ENCODE measurements at places on chromosomes 5 and 9.

DNA sequence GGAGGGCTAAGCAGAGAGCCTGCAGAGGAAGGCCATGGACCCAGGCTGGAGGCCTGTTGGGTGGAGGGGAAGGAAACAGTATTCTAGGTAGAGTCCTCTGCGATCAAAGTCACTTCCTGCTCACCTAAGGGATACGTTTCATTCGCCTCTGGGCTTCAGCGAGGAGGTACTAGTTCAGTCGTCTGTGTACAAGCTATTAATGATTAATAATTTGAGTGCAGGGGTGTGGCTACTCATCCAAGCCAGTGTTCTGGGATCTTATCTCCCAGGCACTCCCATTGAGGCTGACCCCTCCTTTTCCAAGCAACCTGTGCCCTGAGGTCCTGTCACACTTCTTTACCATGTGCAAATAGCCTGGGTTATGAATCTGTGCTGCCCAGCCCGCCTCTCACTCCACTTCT lies 25.2 kb downstream of the RALGPS1 start:
- DNase-seq = no peak

DNA sequence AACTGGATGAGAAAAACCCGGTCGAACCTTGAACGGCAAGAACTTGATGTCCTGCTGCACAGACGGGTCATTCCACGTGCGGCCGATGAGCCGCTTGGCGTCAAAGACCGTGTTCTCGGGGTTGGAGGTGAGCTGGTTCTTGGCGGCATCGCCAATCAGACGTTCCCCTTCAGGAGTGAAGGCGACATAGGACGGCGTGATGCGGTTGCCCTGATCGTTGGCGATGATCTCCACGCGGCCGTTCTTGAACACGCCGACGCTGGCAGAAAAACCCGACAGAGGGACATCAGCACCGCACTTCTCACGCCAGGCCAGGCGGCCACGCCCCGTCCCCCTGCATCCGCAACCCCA lies 519 bp downstream of the HSPA5 start:
- no peak for DNase-seq

- no peak for DNase-seq
Observed at GRCh38 chr5:51201024-51201423, 182.2 kb upstream of the ISL1 start.

- DNase-seq = peak; percentile 58
Observed at GRCh38 chr5:179137016-179137642, 77.0 kb downstream of the ZNF354C start.

DNA sequence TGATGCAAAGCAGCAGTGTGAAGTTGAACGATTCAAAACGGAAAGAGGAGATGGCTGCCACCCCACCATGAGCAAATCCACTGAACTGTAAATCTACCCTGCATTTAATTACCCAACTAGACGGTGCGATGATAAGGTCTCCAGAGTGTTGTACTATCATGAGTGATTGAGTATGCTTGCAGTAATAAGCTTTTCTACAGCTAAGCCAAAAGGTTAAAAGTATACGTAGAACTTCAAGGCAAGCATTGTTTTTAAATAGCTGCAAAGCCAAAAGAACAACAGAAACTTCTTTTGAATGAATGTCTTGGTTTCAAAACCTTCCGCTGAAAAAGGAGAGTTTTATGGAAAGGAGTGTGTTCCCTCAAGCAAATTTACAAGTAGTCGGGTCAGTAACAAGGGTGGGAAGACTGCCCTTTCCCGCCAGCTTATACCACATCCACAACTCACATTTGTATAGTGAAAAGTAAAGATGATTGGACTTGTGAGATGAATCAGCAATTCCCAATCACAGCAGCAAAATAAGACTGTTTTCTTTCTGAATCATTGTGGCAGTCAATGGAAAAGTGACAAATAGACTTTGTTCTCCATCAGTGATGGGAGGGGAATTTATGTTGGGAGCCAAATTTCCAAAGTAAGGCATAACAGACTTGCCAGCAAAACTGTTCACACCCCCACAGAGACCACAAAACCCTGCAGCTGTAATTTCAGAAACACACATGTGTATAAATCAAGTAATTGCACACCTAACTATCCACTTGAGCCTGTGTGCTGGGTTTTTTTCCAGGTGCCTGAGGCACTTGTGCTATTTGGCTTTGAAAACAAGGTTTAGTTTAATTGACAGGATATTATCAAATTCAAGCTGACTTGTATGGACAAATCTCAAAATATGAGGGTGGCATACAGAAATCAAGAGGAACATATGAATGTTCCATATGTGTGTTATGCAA lies 407.7 kb upstream of the GRAMD2B start:
- peak; percentile 58 for DNase-seq

DNA sequence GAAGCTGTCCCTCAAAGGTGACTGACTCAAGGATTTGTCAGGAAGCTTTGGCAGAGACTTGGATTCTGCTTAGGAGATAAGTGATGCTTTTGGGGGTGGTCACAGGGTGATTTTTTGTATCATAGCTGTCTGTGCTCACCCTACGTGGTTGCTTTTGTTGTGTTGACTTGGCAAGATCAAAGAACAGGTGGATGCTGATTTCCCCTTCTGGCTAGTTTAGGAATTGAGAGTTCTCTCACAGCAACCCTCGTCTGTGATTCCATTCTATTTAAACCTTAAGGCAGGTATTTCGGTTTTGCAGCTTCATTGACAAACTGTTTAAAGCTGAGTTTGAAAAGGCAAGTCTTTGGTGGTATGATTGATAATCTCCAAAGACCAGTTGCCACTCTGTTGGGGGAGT lies 27.2 kb downstream of the ARHGAP26 start:
- DNase-seq = no peak

GRCh38 chr5:154494036-154494435 lies 16.0 kb upstream of the HAND1 start:
- no peak for DNase-seq

- no peak for DNase-seq
Observed at GRCh38 chr5:158899211-158899610, 200.5 kb downstream of the EBF1 start.

- DNase-seq = peak; percentile 65
Observed at GRCh38 chr9:80605129-80605528, 1033.4 kb downstream of the TLE4 start.

- DNase-seq = peak; percentile 78
Observed at GRCh38 chr9:76302947-76303550, 91.2 kb downstream of the RFK start.

- no peak for DNase-seq
Observed at GRCh38 chr5:60178101-60178500, 284.6 kb upstream of the PDE4D start.

DNA sequence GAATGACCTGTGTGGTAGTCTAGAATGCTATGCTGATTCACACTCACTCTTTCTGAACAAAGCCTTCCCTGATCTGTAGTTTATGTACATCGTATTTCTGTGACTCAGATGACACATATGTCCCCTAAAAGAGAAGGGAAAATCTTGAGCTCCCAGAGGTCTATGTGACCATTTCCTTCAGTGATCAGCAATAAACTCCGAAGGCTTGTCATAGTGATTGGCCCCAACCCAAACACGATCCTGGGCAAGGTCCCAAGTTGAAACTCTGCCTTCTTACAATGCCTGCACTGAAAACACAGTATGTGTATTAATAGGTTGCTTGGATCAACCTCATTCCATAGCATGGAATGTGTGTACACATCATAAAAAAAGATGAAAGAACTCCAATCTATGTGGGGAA lies 685.8 kb downstream of the MAT2B start:
- peak; percentile 66 for DNase-seq

DNA sequence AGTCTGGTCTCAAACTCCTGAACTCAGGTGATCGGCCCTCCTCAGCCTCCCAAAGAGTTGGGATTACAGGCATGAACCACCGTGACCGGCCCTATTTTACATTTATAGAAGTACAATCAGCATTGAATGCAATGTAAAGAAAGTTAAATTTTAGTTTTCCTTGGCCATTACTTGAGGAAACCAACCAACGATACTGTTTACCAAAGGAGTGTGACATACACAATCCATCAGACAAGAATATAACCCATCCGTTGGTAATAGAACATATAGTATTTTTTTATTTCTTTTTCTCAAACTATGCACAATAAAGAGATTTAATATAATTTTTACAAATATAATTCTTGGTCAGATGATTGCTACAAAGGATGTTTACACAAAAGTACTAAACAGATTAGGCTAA lies 63.1 kb upstream of the MOCS2 start:
- no peak for DNase-seq

DNA sequence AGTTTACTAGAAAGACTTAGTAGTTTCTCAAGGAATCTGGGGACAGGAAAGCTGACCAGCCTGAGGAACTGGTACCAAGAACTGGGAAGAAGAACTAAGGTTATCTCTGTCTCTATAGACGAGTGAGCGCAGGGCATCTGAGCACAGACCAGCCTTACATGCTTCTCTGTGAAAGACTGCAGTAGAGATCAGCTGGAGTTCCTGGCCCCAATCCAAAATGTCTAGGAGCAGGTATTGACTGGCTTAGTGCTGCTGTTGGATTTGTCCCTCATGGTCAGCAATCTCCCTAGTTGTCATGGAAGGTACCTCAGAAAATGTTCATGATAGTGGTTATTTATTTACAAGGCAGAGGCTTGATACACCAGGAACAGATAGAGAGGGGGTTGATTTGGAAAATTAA lies 13.3 kb downstream of the NUP214 start:
- no peak for DNase-seq

DNA sequence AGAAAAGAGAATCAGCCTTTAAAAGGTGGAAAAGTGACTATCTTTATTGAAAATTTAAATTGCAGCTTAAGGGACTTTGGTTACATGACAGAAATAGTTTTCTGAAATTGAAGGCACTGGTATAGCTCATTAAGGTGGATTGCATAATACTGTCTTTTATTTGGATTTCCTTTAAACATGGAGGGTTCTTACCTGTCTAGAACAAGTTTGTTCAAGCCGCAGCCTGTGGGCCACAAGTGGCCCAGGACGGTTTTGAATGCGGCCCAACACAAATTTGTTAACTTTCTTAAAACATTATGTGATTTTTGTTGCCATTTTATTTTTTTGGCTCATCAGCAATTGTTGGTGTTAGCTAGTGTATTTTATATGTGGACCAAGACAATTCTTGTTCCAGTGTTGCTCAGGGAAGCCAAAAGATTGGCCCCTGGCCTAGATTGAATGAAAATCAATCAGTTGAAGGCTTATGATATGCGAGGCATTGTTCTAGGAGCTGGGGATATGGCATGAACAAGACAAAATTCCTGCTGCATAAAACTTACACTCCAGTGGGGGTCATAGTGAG lies 18.0 kb downstream of the NNT start:
- no peak for DNase-seq

DNA sequence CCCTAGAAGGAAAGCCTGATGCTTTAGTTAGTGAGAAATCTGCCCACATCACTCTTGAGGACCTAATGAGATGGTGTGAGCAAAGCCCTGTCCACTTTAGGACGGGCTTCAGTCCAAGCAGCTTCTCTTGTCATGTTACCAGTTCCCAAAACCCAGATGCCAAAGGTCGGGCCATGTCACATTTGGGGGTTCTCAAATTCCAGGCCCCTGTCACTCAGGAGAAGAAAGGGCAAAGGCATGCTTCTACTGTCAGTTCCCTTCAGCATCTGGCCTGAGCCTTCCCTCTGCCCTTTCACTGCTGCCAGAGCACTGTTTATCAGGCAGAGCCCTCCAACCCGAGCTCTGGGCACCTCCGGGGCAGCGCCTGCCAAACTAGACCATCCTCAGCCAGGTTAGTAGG lies 556.0 kb downstream of the BNC2 start:
- no peak for DNase-seq

DNA sequence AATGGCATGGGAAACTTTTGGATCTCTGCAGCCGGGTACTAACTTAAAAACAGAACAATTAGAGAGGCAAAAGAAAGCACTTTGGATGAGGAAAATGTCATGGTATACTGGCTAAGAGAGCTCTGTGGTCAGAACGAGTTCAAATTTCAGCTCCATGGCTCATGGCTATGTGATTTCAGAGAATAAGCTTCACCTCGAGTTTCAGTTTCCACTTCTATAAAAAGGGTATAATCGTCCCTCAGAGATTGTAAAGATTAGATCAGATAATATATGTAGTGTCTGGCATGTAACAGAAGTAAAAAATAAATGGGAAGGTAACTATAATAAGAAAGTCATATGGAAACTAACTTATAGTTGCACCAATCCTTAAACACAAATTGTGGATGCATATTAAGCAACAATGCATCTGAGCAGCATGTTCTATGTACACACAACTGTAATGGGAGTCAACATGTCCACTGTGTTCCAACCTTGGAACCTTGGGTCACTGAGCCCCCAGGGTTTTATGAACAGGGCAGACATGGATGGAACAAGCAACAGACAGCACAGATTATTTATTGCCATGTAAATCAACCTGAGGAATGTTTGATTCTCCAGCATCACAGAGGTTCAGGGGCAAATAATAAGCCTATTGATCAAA lies 145.4 kb downstream of the MAPKAP1 start:
- no peak for DNase-seq

DNA sequence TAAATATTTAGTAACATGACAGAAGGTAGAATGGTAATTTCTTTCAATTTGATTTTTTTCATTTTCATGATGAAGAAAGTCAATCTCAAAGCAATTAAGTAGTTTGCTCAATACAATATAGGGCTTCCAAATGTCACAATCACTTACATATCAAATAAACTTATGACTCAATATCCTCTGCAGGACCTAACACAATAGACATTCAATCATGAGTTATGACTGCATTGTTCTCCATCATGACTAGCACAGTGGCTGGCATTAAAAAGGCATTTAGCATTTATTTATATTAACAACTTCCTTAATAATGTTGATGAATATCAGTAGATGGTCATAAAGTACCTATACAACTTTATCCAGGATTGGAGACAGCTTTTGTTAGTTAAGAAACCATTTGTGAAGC lies 1499.6 kb downstream of the EFNA5 start:
- no peak for DNase-seq

DNA sequence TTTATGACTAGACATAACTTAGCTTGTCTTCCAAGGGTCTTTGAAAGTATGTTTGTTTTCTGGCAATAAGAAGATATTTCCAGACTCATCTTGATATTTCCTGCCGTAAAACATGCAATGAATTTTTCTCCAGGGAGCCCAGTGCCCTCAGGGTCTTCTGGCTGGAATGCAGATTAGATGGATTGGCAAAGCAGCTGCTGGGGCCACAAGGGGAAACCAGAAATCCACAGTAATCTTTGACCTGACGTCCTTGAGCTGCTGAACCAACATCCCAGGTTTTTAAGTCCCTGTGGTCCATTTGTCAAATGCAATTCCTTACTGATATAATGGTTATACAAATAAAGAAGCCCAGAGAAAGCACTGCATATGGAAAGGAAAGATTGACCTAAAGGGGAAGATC lies 93.0 kb downstream of the THBS4 start:
- DNase-seq = peak; percentile 31

DNA sequence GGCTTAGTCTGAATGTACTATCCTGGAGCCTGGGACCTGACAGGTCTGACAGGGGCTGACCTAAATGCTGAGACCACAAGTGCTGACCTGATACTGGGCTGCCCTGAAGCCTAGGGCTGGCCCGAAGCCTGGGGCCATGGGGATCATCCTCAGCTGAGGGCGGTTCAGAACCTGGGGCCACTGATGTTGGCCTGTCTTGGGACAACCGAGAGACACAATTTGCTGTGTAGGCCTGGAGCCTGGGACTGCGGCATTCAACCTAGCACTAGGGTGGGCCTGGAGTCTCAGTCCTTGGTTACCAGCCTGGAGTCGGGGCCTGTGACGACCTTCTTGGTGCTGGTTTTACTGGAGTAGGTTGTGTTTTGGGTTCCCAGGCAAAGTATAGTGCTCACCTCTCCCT lies 46.3 kb downstream of the SRFBP1 start:
- no peak for DNase-seq
